ENCODE measurements at places on chromosomes 2 and 18. TPM values are rescaled to one million over a fixed set of nuclear protein-coding genes. Genes with fewer than 3 reads are reported as not detected.

The GDF7 gene
- total RNA-seq, result 0.06 TPM

The DNAH6 gene
- total RNA-seq, result 0.11 TPM

The CCDC68 gene
- 3.4 TPM for total RNA-seq

The RND3 gene
- total RNA-seq, result 75.4 TPM

The IGFBP2 gene
- 57.2 TPM for total RNA-seq

The SKA1 gene
- 12.8 TPM for total RNA-seq

The REG3A gene
- not detected for total RNA-seq

The NGEF gene
- total RNA-seq, result 16.5 TPM

The SLC5A7 gene
- not detected for total RNA-seq

The SULT1C2 gene
- total RNA-seq, result 0.83 TPM

All from A549 treated with RU486 at 1 μM for 4 hours (cell line).